ENCODE measurements at places on chromosomes 12 and 14.

DNA sequence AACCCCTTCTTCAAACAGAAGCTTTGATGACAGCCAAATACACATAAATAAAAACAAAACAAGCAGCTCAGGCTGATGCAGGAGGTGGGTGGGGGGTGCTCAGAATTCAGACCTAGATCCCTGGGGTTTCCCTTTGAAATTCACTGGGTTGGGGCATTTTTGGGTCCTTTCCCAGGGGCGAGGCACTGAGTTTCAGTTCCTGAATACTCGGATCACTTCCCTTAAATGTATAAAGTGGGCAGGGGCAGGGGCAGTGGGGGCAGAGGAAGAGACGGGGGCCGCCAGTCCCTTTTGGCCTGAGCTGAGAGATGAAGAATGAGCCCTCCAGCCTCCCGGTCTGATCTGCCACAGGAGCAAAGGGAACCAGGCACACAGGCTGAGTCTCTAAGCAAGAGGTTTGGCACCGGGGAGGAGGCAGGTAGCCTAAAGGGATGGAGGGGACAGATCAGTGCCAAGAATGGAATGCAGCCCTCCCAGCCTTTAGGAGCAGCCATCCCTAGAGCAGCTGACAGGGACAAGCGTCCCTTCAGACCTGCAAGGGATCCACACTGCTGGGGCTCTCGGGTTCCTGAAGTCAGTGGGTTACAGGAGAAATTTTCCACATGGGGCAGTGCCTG lies 20.3 kb downstream of the KDM2B start:
- no peak for DNase-seq

DNA sequence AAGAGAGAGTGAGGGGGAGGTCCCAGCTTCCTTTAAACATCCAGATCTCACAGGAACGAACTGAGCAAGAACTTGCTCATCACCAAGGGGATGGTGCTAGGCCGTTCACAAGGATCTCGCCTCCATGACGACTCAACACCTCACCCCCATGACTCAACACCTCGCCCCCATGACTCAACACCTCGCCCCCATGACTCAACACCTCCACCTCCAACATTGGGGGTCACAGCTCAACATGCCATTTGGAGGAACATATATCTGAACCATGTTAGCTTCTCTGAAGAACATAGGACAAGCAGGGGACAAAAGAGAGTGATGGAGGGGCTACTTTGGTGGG lies 66.0 kb upstream of the LHX5 start:
- no peak for DNase-seq

DNA sequence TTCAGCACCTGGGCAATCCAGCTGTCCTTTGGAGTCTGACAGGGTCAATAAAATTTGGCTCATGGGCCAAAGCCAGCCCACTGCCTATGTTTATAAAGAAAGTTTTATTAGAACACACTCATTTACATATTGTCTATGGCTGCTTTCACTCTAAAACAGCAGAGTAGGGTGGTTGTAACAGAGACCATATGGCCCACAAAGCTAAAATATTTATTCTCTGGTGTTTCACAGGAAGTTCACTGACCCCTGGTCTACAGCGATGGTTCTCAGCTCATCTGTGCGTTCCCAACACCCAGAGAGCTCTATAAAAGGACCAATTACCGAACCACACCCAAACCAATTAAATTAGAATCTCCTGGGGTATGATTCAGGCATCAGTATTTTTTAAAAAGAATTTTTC lies 37.7 kb upstream of the RTRAF start:
- DNase-seq, result no peak

GRCh38 chr12:121801595-121802484 lies 2.0 kb upstream of the SETD1B start:
- DNase-seq, result no peak

GRCh38 chr14:50736932-50737419 lies 68.9 kb upstream of the SAV1 start:
- DNase-seq, result peak; percentile 68

GRCh38 chr12:42326541-42327226 lies 717 bp downstream of the PPHLN1 start:
- no peak for DNase-seq

- DNase-seq, result no peak
These were observed 31.9 kb downstream of the RBM19 start for GRCh38 chr12:113934060-113934814.

- no peak for DNase-seq
These were observed 164.3 kb upstream of the BCL2L14 start for GRCh38 chr12:11906286-11906935.

- DNase-seq, result no peak
These were observed 190.2 kb upstream of the SLC38A2 start for GRCh38 chr12:46562625-46563225.

DNA sequence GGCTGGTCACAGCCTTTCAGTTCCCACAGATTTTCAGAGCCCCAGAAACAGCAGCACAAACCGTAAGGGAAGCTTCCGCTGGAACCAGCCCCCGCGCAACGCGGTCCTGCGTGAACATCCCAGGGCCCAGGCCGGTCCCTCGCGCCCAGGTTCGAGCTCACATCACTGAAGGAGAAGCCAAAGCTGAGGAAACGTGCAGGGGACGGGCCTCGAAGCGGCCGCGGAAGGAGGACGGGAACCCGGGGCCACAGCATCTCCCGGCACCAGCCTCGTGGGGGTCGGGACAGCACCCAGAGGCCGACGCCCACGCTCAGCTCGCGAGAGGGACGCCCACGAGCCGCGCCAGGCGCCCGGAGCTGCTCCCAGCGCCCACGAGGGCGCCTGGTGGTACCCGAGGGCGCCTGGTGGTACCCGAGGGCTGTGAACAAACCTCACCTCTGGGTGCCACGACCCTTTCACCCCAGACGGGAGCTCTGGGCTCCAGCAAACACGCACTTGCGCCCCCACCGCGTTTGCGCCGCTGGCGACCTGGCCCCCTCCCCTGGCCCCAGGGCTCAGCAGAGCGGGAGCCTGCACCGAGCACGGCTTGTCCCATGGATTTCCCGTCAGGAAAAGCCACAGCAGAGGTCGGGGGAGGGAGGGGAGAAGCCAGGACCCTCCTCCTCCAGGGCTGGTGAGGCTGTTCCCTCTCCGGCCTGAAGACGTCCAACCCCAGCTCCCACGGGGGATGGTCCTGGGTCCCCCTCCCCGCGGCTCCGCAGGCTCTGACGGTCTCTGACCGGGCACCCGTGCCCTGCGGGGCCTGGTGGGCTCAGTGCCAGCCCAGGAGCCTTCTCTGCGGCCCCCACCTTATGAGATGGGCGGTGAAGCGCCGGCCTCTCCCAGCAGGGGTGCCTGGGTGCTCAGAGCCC lies 6.9 kb downstream of the LRCOL1 start:
- DNase-seq, result no peak

GRCh38 chr12:107735763-107736162 lies 25.2 kb downstream of the PRDM4 start:
- no peak for DNase-seq

DNA sequence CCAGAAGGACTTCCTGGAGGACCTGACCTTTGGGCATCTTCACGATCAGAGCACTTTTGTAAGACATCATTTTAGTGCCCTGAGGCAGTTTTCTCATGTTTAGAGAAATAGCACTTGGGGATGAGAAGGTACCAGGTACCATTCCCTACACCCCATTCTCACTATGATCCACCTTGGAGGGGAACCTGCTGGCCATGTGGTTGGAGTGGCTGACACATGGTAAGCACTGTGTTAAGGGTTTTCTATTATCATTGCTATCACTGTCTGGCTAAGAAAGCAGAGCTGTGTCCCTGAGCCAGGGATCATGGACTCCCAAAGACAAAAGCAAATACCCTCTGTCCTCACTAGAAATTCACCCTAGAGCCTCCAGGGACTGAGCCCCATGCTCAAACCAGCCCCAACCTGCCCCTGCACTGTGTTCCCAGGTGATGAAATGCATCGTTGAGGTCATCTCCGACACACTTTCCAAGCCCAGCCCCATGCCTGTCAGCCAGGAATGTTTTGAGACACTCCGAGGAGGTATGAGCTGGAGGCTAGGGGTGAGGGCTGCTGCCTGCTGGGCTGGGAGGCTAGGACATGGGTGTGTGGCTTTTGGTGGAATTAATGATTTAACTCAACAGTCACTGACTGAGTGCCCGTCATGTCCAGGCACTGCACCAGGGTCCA lies 3.4 kb downstream of the CHGA start:
- DNase-seq, result no peak

- DNase-seq, result no peak
These were observed 13.5 kb downstream of the EXD2 start for GRCh38 chr14:69204753-69205152.

DNA sequence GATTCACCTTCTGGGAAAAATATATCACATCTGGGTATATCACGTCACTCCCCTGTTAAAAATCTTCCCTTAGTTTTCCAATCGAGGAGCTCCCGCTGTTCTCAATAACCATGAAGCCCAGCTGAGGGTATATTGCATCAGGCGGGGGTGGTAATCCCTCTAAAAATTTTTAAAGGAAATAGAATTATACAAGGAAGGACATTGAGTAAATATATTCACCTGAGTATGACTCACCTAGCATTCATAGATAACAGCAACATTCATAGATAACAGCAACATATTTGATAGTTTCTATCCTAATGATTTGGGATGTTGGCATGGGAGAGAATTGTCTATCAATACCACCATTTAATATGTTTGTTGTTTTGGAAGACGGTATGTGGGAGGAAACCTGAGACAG lies 473.6 kb downstream of the RMST start:
- DNase-seq, result no peak

DNA sequence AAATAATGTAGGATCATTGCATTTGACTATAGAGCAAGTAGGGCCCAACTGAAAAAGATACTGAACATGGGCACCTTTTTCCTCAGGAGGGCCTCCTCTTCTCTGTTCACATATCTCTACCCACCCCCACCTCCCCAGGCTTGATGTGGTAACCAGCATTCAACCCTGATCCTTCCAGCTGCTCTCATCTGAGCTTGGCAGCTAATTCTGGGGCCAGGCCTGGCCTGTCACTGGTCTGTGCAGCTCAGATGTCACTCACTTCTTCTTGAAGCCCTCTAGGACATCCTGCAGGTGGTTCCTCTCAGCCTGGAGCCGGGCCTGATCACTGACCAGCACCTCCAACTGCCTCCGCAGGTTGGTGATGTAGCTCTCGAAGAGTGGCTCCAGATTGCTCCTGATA lies 2.1 kb downstream of the KRT84 start:
- no peak for DNase-seq

DNA sequence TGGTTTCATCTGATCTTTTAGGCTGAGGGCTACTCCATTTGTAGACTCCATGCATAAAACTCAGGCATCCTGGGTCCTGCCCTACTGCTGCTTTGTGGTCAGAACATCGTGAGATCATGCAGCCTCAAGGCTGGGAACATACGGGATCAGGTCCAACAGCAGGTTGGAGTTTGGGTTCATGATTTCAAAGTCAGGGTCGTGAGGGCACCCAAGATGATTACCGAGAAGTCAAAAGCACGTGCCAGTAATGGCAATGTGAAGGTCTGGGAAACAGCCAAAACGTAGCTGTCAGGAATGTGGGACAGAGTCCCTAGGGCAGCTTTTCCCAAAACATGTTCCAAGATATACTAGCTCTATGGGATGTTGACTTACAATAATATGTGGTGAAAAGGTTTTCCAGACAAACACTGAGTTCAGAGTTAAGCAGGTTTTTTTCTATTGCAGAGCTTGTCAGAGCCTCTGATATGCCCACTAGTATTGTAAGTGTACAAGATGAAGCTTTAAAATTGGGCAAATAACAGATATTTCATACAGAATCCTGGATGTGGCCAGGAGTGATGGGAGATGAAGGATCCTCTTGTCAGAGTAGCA lies 130.3 kb upstream of the DNM1L start:
- DNase-seq, result no peak

DNA sequence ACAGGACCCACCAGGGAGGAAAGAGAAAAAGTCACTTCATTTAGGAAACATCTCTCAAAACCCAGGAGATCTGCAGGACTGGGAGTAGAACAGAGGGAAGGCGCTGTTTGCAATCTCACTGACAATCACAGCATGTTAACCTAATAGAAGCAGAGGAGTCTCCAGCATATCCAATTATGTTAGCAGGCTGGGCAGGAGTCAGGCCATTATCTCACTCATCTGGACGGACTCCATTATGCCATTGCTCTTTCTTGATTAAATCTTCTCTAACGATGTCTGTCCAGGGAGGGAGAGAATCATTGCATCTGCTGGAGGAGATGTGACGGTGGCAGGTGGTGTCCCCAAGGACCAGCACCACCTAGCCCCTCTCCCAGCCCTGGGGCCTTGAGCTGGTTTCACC lies 203.8 kb upstream of the SFSWAP start:
- no peak for DNase-seq

DNA sequence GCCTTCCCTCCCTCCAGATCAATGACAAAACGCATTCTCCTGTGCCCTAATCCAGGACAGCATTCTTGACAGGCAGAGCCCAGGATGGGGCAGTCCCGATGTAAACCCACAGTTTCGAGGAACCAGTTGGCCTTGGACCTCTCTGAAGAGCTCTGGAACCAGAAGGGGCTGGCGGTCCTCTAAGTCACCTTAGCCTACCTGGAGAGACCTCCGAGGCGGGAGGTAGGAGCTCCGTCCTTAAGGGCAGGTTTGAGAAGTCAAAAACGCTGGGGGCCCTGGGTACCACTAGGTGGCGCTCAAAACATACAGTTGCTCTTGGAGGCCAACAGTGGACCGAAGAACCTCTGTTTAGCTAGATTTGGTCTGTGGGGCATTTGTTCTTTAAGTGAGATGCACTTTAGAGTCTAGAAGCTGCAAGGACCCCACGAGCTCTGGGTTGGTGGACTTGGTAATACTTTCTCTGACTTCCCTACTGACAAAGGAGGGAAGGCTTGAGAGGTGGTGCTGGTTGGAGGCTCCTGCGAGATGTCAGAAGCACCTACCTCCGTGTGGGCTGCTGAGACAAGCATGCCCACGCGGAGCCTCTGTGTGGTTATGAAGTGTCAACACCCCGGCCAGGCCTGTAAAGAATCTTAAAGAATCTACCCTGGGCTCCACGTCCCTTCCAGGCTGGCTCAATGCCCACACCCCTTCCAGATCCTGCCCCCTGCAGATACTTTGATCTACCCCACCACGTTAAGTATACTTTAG lies 74.8 kb upstream of the CHST11 start:
- peak; percentile 90 for DNase-seq

DNA sequence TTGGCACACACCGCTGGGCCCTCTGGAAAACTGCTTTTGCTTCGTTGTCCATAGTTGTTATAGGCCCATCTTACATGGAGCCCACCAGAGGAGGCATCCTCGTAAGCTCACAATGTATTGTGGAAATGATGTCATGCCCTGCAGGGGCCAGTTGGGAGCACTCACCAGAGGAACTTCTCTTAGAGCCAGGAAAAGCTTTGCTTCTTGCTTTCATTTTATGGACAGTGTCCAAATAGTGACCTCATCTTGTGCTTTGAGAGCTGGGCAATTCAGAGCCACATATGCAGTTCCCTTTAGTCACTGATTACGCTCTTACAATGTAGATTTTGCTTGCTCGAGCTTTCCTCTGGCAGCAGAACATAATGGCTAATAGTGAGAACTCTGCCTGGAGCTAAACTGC lies 275.6 kb downstream of the AACS start:
- no peak for DNase-seq

- peak; percentile 19 for DNase-seq
These were observed 267.9 kb downstream of the TMEM132C start for GRCh38 chr12:128534906-128535305.

Measured in activated T-cell treated with anti-CD3 and anti-CD28 coated beads, Interleukin-2, amount 50 U/mL, for 72 hours (primary cell).